ENCODE measurements at places on chromosomes 16 and 17. TPM values are rescaled to one million over a fixed set of nuclear protein-coding genes. Genes with fewer than 3 reads are reported as not detected.

ZDHHC7 gene
- 53.4 TPM for polyA plus RNA-seq

GRCh38 chr16:88005181-88005581 lies 53.9 kb downstream of the BANP start:
- DNase-seq = no peak

KRTAP3-1 gene
- polyA plus RNA-seq = not detected

SLC16A3 gene
- 18.8 TPM for polyA plus RNA-seq

DNA sequence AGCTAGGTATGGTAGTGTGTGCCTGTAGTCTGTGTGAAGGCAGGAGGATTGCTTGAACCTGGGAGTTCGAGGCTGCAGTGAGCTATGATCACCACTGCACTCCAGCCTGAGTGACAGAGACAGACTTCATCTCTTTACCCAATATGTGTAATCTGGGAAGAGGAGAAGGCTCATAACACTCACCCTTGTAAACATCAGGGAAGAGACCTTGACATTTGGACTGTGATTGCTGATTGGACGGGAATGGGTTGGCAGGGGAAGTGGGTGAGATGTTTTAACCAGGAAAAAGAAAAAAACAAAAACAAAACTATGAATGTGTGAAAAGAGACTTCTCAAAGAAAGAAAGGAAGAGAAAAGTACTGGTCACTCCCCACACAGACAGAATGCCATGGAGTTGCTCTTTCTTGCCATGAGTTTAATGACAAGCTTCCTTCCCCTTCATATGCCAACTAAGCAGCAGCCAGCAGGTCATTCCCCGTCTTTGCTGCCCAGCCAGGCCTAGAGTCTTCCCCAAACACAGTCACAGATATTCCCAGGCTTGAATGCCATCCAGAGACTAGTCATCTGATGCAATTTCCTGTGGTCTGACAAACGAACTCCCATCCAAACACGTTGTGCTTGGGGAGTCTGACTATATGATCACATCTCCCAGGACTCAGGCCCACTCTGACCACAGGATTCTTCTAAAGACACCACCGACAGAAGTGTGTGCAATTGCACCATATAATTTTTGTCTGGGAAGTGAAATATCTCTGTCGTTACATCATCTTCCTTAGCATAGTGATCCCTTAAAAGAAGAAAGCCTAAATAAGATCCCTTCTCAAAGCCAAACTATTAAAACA lies 3.6 kb upstream of the XAF1 start:
- no peak for DNase-seq

GRCh38 chr17:31452101-31452500 lies 60.6 kb downstream of the RAB11FIP4 start:
- DNase-seq = no peak

PLA2G10 gene
- 0.45 TPM for polyA plus RNA-seq

GRCh38 chr16:54923055-54923473 lies 7.6 kb upstream of the IRX5 start:
- DNase-seq = no peak

- no peak for DNase-seq
Observed at GRCh38 chr17:11991461-11991860, 5.8 kb downstream of the ZNF18 start.

- no peak for DNase-seq
Observed at GRCh38 chr16:19210280-19210924, 42.4 kb downstream of the SYT17 start.

DNA sequence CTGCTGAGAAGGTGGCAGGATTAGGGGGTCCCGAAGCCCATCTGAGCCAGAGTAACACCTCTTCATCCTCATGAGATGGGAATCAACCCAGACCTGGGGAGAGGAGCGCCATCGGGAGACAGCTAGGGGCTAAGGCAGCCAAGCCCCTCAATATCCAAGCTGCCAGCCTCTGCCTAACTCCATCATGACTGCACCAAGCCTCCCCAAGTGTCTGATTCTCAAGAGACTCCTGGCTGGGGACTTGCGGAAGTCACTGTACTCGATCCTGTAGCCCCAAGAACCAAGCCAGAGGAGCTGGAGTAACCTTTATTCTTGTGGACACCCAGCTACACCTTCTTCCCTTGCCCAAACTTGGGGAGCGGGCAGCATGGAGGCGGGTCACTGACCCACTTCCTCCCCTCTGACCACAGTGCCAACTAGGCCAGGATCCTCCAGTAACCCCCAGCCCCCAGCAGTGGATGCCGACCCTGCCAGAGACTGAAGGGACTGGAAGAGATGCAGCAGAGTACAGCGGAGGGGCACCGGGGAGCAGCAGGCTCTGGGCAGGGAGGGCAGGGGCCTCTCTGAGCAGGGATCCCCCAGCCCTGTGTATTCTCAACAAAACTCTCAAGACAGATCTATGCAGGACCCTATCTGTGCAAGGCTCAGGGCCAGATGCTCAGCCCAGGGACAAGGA lies 13.3 kb downstream of the HDAC5 start:
- no peak for DNase-seq

BEAN1 gene
- polyA plus RNA-seq = 3.6 TPM

DNA sequence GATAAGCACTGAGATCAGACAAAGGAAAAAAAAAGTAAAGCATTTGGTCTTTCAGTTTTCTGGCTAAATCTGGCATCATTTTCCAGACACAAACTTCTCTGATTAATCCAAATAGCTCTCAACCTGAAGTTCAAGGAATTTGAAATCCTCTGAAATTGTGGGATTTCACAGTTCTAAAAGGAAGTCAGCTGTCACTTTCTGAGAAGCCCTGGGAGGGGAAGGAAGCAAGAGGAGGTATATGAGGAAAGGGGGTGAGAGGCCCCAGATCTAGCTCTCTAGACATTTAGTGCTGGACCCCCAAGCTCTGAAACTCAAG lies 17.5 kb upstream of the HOXB9 start:
- DNase-seq = no peak

GRCh38 chr17:42561897-42562387 lies at the start of gene COASY:
TSS of gene COASY (plus strand) at chr17:42562148. CDS start at chr17:42562623, 475 bp downstream.
- DNase-seq = peak; percentile 94

CCL23 gene
- polyA plus RNA-seq = not detected

GLP2R gene
- not detected for polyA plus RNA-seq

DNA sequence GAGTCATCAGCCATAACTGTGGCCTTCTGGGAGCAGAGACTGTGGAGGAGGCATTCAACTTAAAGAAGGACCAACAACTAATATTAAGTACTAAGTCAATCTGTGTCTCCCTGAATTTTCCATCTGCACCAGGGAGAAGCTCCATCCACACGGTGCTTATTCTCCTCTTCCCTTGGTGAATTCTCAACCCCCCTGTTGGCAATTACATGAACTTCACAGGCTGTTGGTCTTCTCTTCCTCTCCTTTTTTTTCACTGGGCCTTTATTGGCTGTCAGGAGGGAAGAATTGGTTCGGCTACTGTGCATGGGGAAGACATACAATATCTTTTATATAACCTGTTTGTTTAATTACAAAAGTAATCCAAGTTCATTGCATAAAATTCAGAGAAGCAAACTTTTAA lies 152.8 kb upstream of the IRX6 start:
- no peak for DNase-seq

GRCh38 chr16:27828671-27829070 lies 234.8 kb downstream of the GSG1L start:
- no peak for DNase-seq

- DNase-seq = no peak
Observed at GRCh38 chr17:49581648-49581998, 6.0 kb downstream of the NXPH3 start.

TNFRSF17 gene
- not detected for polyA plus RNA-seq

ABCC11 gene
- polyA plus RNA-seq = 0.37 TPM

MYCBPAP gene
- 3.2 TPM for polyA plus RNA-seq
